Activated naive CD4-positive, alpha-beta T cell treated with anti-CD3 and anti-CD28 coated beads, Interleukin-2, amount 50 U/mL, for 72 hours (primary cell): ENCODE measurements at places on chromosomes 6 and 20. TPM values are rescaled to one million over a fixed set of nuclear protein-coding genes. Genes with fewer than 3 reads are reported as not detected.

Gene FOXF2
- total RNA-seq = not detected

Gene PAX1
- not detected for total RNA-seq

Gene SGK2
- 0.59 TPM for total RNA-seq

Gene CCDC170
- total RNA-seq = not detected

DNA sequence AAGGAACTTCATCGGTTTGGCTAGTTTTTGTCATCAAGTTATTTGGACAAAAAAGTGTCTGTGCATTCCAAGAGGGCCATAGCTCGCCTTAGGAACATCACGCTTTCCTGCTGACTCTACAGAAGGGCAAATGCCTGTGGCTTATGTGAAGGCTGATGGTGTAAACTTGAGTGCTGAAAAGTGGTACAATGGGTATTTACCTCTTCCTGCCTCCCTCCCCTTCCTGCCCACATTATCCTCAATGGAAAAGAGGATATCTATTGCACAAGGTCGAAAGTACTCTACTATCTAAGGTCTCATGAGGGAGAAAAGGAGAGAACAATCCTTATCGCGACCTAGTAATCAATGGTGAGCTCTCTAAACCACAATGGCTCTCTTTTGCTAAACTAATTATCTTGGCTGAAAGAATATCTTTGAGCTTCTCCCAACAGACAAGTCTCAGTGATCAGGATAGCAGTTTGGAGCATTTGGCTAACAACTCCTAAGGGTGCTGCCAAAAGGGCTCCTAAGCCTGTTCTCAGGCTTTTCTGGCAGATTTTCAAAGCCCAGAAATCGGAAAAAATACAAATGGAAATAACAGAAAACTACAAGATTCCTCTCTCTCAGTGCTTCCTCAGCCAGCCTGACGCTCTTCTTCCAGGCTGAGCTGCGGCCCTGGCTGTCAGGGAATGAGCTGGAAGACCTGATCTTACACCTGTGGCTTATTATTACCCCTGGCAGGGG lies 42.6 kb upstream of the ENPP1 start:
- DNase-seq = no peak

- no peak for DNase-seq
These were observed 65.8 kb upstream of the FUT9 start for GRCh38 chr6:95949985-95950384.

DNA sequence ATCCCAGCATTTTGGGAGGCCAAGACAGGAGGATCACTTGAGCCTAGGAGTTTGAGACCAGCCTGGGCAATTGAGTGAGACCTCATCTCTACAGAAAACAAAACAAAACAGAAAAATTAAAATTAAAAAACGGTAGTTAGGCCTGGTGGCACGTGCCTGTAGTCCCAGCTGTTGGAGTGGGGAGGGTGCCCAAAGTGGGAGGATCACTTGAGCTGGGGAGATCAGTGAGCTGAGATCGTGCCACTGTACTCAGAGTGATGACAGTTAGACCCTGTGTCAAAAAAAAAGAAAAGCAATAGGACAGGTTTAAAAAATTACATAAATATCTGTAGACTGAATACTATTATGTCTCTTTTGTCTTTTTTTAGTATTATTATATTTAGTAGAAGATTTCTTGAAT lies 64.3 kb downstream of the ITCH start:
- DNase-seq = no peak

- DNase-seq = no peak
These were observed 61.7 kb downstream of the GNAS-AS1 start for GRCh38 chr20:58788896-58789544.
